ENCODE measurements at places on chromosomes 3 and 15.

DNA sequence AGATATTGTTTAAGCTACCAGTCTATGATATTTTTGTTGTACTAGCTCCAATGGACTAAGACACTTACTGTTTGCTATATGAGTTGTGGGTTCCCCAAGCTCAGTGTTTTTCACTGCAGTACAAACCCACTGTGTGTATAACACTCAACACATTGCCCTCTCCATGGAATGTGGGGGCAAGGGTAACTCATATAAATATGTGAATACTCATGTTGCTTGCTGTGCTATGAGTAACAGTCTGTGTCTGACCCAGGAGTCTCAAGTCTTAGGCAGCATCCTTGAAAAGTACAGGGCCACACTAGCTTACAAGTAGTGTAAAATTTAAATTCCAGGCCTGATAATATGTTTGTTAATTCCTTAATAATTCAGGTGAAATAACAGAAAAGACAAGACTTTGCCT is 22.5 kb upstream of the CNTN3 start:
- DNase-seq: peak; percentile 15

GRCh38 chr15:85619992-85620689 is 174.6 kb downstream of the KLHL25 start:
- DNase-seq: no peak

DNA sequence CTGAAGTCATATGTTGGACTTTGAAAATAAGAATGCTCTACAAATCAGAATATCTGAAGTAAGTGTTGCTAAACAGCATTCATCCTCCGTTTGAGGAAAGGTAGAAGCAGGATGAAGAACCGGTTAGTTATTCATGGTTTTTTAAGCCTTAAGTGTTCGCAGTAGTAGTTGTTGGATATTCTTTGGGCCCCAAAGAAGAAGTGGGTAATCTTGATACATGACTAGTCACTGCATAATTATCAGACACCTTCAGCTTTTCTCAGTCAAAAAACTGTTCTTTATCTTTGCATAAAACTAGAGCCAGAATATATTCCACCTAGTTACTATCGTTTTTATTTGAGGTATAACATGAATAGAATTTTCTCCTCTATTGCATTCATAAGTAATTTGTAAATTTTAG is 13.8 kb downstream of the RAB5A start:
- DNase-seq: no peak

DNA sequence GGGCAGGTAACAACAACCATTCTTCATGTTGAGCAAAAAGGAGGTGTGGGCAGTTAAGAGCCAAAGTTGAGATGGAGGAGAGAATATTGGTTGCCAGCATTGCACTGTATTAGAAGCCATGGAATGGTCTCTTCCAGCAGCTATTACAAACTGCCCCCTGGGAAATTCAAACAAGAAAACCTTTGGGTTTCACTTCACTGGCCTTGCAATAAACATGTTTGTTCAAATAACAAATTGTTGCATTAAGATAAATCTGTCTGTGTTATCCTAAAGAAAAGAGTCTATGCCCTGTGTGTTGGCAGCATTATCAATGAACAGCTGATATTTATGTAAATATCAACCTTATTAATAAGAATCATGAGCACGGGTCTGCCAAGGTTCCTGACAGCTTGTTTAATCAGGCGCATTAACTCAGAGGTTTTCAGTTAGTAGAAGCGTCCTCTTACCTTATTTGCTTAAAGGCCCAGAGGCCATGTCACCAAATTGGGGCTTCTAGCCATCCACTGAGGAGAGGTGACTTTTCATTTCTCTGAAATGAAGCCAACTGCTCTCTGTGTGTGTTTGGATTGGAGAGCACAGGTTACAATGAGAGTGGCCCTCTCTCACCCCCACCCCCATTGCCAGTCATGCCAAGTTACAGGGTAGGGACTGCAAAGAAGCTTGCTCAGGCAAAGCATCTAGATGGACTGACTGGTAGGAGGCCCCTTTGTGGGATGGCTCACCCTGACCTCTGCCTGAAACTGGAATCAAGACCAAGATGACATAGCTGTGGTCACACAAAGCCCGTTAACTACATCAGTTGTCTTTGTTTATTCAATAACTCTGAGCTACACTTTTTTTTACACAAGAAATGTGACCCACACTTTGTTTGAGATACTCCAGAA is 10.5 kb downstream of the FILIP1L start:
- peak; percentile 67 for DNase-seq

DNA sequence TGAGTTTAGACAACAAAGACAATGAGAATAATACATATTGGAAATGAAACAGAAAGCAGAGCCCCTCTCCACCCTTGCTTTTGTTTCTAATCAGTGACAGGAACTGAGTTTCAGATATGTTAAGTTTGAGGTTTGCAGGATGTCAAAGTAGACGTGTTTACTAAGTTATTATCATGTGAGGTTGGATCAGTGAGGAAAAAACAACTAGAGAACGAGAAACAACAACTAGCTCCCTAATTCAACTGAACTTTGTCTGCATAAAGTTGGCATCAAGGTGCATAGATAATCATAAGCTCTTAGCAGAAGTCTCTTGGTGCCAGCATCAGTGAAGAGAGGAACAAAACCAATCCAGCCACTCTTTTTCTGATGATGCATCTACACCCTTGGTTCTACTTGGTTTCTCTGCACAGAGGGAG is 491.1 kb upstream of the NR2F2 start:
- DNase-seq: no peak

All from AG08396 (cell line).